Aorta (tissue), 5 donors: ENCODE measurements at places on chromosomes 13 and 19.

DNA sequence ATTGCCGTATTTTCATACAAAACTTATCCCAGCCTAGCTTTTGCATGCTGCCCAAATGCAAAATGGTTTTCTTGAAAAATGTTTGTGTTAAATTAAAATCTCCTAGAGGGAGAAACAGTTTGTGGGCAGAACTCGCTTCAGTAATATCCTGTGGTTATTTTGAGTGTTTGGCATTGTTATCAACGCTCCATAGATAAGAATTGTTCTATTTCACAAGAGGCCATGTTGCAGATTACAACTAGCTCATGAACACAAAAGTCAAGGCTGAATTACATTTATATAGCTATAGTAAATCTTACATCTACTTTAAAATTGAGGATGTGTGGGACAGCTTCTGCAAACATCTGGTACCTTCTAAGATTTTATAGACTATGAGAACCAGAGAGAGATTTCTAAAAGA is 447.9 kb downstream of the DCT start:
- no peak overlapping the region for H3K4me3 ChIP-seq
- no peaks in the 10 kb centered on the region for H3K4me1 ChIP-seq
- no peaks in the 10 kb centered on the region for H3K27me3 ChIP-seq
- no peak overlapping the region for H3K27ac ChIP-seq

DNA sequence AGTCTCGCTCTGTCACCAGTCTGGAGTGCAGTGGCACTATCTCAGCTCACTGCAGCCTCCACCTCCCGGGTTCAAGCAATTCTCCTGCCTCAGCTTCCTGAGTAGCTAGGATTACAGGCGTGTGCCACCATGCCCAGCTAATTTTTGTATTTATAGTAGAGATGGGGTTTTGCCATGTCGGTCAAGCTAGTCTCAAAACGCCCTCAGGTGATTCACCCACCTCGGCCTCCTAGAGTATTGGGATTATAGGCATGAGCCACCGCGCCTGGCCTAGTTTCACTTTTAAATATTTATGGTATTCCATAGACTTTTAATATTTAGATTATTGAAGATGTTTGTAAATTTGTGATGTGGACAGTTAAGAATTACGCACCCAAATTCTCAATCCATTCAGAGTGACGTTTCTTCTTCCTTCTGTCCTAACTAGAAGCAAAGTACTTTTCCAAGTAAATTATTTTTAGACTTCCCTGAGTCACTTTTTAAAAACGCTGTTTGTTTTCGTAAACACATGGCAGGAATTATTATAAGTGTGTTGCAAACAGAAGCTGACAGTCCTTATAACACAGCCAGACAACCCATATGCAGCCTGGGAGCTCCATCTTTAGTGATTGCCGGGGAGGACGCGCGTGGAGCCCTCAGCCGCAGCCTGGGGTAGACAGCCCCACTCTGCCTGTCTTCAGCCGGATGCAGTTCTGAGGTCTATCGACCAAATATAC is 131.7 kb downstream of the ATP11A start:
- no peaks in the 10 kb centered on the region for H3K36me3 ChIP-seq
- H3K4me3 ChIP-seq: no peak overlapping the region
- no peak overlapping the region for H3K27ac ChIP-seq
- no peaks in the 10 kb centered on the region for H3K27me3 ChIP-seq
- DNase-seq: no peak
- H3K4me1 ChIP-seq: no peaks in the 10 kb centered on the region

GRCh38 chr13:73924607-73925006 is 209.6 kb downstream of the KLF12 start:
- no peak overlapping the region for H3K27ac ChIP-seq
- no peaks in the 10 kb centered on the region for H3K36me3 ChIP-seq
- no peak for DNase-seq
- no peak overlapping the region for H3K4me3 ChIP-seq

- H3K4me3 ChIP-seq: no peak overlapping the region
- no peaks in the 10 kb centered on the region for H3K36me3 ChIP-seq
- DNase-seq: no peak
- H3K27ac ChIP-seq: no peak overlapping the region
These were observed 14.1 kb downstream of the ZNF444 start for GRCh38 chr19:56155124-56155687.

DNA sequence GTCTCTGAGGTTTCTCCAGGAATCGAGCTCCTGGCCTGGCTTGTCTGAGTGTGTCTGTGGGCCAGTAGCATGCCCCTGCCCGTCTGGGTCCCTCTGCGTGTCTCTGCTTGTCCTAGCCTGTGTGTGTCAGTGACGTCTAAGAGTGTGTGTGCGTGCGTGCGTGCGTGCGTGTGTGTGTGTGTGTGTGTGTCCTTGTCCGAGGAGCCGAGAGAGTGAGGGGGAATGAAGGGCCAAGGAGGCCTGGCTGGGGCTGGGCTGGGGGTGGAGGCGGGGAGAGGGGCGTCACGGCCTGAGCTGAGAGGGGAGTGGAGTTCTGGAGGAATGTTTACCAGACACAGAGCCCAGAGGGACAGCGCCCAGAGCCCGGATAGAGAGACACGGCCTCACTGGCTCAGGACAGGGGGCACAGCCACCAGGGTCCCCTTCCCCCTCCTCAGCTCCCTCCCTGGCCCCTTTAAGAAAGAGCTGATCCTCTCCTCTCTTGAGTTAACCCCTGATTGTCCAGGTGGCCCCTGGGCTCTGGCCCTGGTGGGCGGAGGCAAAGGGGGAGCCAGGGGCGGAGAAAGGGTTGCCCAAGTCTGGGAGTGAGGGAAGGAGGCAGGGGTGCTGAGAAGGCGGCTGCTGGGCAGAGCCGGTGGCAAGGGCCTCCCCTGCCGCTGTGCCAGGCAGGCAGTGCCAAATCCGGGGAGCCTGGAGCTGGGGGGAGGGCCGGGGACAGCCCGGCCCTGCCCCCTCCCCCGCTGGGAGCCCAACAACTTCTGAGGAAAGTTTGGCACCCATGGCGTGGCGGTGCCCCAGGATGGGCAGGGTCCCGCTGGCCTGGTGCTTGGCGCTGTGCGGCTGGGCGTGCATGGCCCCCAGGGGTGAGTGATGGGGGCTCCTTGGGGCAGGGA is at the start of gene AXL:
TSS of gene AXL (plus strand) at position 609 of the 893 bp plus-strand sequence. CDS start at position 779, 170 bp downstream.
- DNase-seq: peak; percentile 90
- H3K4me1 ChIP-seq: no peaks in the 10 kb centered on the region

DNA sequence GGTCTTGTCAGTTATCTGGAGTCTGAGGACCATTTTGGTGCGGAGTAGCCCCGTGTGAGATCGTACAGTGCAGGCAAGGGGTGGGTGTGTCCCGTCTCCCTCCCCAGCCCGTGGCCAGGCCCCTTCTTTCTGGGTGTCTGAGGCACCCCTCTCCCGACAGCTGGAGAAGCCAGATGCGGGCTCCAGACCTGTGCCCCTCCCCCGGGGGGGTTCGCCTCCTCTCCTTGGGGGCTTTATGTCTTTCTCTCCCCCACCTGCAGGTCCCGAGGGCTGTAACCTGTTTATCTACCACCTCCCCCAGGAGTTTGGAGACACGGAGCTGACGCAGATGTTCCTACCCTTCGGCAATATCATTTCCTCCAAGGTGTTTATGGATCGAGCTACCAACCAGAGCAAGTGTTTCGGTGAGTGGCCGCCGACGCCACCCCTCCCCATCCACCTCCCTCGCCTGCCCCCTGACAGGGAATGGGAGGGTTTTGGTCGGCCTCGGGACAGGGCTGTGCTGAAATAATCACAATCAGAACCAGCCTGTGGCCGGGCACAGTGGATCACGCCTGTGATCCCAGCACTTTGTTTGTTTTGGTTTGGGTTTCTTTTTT is 65.6 kb downstream of the CELF5 start:
- DNase-seq: no peak
- H3K4me1 ChIP-seq: no peaks in the 10 kb centered on the region
- H3K4me3 ChIP-seq: no peak overlapping the region

- H3K4me3 ChIP-seq: no peak overlapping the region
- no peak for DNase-seq
- no peaks in the 10 kb centered on the region for H3K36me3 ChIP-seq
- no peaks in the 10 kb centered on the region for H3K27me3 ChIP-seq
- H3K27ac ChIP-seq: no peak overlapping the region
These were observed 234.3 kb upstream of the TRPC4 start for GRCh38 chr13:38103851-38104250.

DNA sequence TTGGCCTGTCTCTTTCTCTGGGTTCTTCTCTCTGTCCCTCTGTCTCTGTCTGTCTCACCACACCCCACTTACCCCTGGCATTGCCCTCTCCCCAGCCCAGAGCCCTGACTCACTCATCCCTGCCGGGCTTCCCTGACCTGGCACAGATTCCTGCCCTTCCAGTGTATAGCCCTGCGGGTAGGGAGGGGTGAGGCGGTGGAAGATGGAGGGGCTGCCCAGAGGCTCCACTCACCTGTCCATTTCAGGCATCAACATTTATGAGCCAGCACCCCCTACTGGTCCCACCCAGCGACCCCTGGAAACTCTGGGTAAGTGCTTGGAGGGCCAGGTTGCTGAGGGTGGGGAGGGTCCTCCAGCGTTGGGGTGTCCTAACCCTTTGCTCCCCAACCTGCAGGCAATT is 1.0 kb downstream of the NCCRP1 start:
- H3K27me3 ChIP-seq: no peaks in the 10 kb centered on the region
- no peak overlapping the region for H3K27ac ChIP-seq
- DNase-seq: no peak
- no peak overlapping the region for H3K4me3 ChIP-seq

- no peaks in the 10 kb centered on the region for H3K4me1 ChIP-seq
- DNase-seq: no peak
- H3K4me3 ChIP-seq: no peak overlapping the region
- H3K36me3 ChIP-seq: no peaks in the 10 kb centered on the region
- no peaks in the 10 kb centered on the region for H3K27me3 ChIP-seq
- H3K27ac ChIP-seq: no peak overlapping the region
These were observed 6.6 kb upstream of the C1QTNF9B start for GRCh38 chr13:23903906-23904280.
